ENCODE measurements at places on chromosomes 1 and 21.

GRCh38 chr1:156225677-156226014 is 12.8 kb downstream of the PMF1 start:
- DNase-seq = no peak

GRCh38 chr1:117493906-117494305 is 111.9 kb upstream of the TENT5C start:
- no peak for DNase-seq

DNA sequence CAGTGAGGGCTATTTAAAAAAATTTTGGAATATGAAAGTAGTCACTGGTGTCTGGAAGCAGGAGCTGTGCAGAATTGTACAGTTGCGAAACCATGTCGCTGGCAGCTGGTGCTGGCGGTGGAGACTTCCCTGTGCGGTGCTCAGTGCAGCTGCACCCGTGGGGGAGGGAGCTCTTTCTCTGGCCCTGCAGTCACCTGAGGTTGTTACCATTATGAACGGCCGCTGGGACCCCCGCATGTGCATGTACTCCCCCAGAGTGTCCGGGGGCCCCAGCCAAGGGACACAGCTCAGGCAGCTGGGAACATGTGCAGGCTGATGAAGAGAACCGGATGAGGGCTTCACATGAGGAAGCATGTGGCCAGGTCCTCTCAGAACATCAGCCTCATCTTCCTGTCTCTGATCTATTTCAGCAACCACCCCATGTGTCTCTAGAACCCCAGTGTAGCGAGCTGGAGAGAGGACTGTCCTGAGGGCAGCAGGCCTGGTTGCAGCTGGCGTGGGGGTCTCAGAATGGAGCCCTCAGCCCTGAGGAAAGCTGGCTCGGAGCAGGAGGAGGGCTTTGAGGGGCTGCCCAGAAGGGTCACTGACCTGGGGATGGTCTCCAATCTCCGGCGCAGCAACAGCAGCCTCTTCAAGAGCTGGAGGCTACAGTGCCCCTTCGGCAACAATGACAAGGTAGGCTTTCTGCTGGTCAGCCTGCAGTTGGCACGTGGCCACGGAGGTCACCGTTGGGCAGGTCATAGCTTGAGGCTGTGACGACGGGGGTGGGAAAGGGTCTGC is at the start of gene TRPM2:
TRPM2 (plus strand) TSS at position 431 of the 780 bp plus-strand sequence; CDS start at position 511, 80 bp downstream.
- no peak for DNase-seq

GRCh38 chr1:168726281-168726680 is 2.7 kb downstream of the DPT start:
- DNase-seq = no peak

GRCh38 chr1:195754874-195755273 is 853.4 kb downstream of the KCNT2 start:
- DNase-seq = no peak

DNA sequence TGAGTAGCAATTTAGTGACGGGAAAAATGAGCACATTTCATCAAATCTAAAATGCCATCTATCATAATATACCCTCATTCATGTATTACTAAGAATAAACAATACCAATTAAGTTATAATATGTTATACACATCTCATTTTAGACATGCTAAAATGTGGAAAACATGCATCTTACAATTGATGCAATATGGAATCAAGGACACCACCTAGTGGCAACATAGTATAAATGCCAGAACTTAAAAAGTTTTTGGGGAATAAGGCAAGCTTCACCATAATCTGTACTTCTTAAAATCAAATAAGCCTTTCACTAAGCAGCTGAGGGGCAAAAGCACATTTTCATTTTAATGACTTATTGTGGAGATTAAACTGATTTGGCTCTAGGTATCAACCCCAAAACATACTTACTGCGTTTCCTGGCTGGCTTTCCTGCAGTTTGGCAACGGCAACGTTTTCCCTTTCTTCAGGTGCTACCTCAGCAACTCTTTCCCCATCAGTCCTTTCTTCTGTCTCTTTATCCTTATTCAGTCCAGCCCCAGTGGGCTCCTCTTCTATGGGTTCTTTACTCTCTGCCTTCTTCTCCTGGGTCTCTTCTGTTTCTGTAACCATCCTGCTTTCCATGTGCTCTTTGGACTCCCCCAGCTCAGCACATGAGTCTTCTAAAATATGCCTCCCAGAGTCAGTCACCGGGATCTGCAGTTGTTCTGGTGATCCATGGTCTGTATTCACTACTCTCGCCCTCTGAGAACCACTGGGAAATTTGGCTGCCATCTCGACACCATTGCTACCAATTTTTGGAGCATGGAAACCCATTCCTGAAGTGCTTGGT is 11.4 kb downstream of the SDE2 start:
- DNase-seq = no peak

- DNase-seq = no peak
Measured at GRCh38 chr1:46080257-46080656, 52.2 kb downstream of the PIK3R3 start.

- no peak for DNase-seq
Measured at GRCh38 chr1:109498161-109498801, 4.4 kb downstream of the CYB561D1 start.

GRCh38 chr1:232012773-232013386 is 386.3 kb downstream of the DISC1 start:
- no peak for DNase-seq

DNA sequence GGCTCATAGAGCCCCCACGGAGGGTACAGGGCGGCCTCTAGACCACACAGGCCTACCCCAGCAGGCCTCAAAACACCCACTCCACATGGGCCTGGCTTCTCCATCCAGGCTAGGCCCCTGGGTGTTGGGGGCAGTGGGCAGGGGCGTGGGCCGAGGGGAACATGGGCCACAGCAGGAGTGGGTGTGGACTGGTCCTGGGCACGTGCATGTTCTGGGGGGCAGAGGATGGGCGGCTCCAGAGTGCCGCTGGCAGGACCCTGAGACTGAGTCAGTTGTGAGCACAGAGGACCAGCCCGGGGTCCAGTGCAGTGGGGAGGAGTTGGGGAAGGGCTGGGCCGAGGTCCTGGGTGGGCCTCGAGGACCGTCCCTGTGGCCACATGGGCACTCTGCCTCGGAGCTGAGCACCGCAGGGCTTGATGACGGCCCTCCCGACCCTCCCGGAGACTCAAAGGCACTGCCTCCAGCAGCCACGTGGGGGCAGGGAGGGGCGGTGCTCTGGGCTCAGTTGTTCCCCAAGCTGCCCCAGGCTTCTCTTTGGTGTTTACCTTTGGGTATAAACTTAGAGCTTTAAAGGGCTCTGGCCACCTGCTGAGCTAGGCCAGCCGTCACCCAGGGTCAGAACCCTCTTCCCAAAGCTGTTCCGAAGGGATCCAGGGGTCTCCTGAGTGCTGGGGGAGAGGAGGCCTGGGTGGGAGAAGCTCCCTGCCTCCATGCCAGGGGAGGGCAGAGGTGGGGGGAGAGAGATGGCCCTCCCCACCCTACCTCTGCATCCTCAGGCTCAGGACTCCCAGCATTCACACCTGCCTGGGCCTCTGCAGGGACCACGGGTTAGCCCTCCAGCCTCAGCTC is 79.9 kb downstream of the MORN1 start:
- peak; percentile 24 for DNase-seq

DNA sequence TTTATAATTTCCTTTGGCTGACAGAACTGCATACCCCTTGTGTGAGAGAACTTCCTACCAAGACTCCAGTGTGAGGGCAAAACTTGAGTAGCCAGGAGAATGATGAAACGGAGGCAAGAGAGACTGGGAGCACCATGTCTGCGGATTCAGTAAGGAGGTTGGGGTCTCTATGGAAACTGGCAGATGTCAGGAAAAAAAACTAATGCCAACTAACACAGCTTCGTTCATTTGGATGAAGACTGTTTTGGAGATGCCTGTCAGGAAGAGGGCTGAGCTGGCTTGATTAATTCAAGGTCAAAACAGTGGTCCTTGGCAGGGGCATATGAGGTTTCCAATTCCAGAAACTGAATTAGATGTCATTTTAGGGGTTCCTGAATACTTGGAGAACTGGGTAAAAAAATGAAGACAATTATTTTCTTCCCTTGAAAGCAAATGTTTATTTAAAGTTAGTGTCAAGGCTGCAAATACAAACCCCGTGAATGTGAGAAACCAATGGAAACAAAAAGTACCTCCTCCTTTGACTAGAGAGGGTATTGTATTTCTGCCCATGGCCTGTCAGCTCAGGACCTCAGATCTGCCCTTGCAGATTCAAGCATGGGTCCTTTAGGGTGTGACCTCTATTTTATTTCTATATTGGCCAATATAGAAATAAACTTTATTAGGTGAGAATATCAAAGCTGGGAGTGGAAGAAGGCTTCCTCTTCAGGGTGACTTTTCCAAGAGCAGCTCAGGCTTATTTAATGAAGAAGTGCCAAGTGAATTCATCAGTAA is 110.5 kb downstream of the MAST2 start:
- DNase-seq = no peak

DNA sequence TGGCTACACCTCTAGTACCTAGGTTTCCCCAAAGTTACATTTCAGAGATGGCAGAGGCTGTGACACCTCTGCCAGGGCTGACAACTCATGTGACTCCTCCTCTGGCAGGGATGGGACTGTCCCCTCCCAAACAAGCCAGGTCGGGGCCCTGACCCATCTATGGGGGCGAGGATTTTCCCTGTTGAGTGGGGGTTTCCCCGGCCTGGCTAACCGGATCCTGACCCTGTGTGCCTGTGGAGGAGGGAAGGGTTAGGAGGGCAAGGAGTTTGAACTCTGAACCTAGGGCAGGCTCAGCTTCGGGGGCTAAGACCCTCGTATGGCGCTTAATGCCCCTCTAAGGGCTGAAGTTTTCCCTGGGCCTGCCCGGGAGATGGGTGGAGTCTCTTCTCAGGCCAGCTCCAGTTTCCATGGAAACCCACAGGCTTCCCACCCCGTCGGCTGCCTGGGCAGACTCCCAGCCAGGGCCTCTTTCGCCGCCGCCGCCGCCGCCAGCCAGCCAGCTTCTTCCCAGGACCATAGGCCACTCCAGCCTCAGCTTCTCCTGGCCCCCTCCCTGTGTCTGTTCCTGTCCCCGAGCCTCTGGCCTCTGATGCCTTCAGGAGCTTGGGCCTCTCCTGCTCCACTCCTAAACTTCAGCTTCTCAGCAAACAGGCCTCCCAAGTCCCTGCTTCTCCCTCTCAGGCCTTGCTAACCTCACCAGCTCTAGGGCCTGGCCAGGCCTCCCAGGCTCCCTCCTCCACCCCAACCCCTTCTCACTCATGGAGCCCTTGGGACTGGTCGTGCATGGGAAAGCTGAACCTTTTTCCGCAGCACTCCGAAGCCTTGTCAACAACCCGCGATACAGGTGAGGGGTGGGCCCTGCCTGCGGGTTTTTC is at the start of gene BTBD19:
BTBD19 (plus strand) TSS at position 461 of the 875 bp plus-strand sequence; CDS start at position 759, 298 bp downstream.
- DNase-seq = no peak

GRCh38 chr1:179554427-179554826 is 21.3 kb downstream of the NPHS2 start:
- no peak for DNase-seq

- DNase-seq = no peak
Measured at GRCh38 chr1:113630340-113631327, 128.7 kb downstream of the PHTF1 start.

DNA sequence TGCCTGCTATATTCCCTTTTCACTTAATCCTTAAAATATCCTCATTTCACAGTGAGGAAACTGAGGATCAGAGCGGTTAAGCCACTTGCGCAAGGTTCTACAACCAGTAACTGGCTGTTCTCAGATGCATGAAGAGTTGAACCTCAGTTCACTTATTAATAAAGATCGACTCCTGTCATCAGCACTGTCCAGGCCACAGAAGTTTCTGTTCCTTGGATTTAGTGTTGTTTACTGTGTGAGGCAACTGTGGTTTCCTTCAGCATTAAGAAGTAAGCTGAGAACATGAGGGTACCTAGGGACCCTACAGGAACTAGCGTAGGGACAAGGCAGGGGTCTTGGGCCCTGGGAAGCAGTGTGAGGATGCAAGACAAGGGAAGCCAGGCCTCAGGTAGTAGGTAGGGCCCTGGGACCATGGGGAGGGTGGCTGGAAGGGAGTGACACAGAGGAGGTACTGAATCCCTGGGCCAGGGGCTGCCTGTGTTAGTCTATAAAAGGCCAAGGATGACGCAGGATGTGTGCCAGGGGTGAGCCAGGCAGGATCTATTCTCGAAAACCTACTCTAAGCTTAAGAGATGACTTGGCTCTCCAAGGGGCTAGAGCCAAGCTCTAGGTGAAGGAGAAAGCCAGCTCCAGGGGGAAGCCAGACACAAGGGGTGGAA is 181.2 kb upstream of the CSF3R start:
- DNase-seq = no peak

GRCh38 chr1:59006289-59006658 is 222.4 kb upstream of the JUN start:
- DNase-seq = no peak

DNA sequence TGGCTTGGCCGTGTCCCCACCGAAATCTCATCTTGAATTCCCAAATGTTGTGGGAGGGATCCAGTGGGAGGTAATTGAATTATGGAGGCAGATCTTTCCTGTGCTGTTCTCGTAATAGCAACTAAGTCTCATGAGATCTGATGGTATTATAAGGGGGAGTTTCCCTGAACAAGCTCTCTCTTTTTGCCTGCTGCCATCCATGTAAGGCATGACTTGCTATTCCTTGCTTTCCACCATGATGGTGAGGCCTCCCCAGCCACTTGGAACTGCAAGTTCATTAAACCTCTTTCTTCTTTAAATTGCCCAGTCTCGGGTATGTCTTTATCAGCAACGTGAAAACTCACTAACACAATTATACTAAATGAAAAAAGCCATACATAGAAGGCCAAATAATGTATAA is 101.3 kb upstream of the LYPLAL1 start:
- DNase-seq = no peak

GRCh38 chr1:216500273-216500967 is 77.2 kb upstream of the USH2A start:
- DNase-seq = no peak

GRCh38 chr1:960363-961131 is at the start of gene KLHL17:
KLHL17 (plus strand) TSS chr1:960584; CDS start chr1:960694, 110 bp downstream.
- DNase-seq = peak; percentile 73

- DNase-seq = no peak
Measured at GRCh38 chr1:42322577-42322976, 12.5 kb downstream of the FOXJ3 start.

DNA sequence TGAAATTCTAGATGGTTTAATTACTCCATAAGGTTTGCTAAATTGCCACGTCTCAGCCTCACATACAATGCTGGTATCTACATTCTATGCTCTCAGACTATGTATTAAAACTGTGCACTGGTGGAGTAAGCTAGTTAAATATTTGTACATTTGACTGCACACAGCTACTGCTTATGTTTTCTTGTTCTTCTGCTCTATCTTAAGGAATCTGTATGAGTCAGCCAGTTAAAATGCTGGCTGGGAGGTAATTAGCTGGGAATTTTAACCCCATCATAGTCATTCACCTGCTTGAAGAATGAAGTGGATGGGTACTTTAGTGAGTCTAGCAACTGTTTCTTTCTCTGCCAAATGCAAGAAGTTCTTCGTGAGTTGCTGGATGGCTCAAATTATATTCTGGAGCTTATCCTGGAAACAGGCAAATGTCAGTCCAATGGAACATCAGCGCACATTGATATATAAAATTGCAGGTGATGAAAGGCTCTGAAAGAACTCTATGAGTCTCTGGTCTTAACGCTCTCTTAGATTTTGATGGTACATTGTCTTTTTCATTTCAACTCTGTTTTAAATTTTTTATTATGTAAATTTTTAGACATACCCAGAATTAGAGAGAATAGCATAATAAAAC is 83.4 kb downstream of the BACH1 start:
- DNase-seq = no peak

All from activated CD4-positive, CD25-positive, alpha-beta regulatory T cell (primary cell).